ENCODE measurements at places on chromosomes 7 and 10. TPM values are rescaled to one million over a fixed set of nuclear protein-coding genes. Genes with fewer than 3 reads are reported as not detected.

DNA sequence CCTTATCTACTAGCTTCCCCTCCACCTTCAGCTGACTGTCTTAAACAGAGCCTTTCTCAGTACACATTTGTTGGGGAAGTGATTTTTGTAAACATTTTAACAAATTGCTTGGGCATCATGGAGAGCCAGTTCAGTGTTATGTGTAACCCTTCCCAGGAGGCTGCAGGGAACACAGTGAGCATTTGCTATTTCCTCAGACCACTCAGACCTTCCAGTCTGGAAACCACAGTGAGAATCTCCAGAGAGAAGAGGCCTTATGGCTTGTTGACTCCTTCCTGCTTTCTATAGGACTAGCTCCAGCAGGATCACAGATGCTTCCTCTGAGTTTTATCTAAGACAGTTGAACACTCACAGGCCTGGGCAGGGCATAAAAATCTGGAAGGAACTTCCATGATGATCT, 409.8 kb upstream of the NPVF start:
- no peak for DNase-seq

The NUTM2A gene
- 0.35 TPM for total RNA-seq

DNA sequence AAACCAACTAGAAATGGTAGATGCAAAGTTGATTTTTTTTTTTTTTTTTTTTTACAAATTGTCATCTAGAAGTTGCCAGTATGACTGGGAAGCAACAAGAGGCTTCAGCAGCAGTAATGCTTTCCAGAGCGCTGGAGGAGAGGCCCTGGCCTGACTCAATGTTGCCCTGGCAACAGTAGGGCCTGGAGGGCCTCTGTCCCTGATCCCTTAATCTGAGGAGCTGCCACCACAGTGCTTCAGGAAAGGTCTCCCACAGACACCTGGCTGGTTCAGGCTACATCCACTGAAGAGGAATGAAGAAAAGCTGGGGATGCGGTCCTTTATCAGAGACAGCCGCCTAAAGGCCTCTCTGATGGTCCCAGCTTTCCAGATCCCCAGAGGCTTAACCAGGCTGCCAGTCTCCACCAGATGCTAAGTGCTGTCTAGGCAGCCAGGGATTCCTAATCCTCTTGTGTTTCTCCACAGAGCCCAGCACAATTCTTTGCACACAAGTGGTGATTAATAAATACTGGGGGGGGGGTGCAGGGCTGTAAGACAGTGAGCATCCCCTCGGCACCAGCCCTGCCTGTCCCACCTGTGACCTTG, 33.7 kb downstream of the ZNF777 start:
- no peak for DNase-seq

The LRRN3 gene
- total RNA-seq: under 0.01 TPM

DNA sequence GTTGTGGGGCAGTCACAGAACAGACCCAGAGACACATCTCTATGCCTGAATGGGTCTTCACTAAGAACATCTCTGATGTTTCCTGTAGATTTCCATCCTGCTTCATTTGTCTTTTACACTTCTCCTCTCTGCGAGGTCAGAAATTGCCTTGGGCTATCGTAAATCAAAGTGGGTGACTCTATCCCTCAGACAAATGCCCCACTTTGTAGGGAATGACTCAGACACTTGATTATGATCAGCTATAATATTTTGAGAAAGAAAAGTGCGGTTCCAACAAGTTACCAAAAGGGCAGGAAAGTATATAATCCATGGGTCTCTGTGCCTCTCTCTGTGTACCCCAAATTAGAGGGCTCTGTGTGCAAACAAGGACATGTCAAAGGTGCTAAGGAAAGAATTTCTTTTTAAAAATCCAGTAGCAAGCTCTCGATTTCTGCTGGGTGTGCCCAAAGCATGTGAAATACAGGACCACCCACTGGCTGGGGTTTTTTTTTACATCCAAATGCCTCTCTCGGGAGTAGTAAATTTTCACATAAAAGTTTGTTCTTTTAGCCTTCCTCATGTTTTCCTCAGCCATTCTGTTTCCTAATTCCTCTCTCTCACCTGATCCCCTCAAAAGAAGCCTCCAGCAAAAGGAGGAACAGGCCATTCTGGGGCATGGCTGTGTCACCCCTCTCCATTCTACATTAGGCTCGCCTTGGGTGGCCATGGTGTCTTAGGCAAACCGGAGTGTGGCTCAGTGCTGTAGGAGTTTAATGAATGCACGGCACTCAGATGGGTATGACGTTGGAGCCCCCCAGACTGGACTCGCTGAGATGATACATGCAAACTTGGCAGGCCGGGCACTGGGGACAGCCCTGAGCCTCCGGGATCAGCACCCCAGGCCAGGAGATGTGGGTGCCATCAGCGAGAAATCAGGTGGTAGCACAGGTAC, 6.3 kb upstream of the OPN4 start:
- DNase-seq: peak; percentile 33

DNA sequence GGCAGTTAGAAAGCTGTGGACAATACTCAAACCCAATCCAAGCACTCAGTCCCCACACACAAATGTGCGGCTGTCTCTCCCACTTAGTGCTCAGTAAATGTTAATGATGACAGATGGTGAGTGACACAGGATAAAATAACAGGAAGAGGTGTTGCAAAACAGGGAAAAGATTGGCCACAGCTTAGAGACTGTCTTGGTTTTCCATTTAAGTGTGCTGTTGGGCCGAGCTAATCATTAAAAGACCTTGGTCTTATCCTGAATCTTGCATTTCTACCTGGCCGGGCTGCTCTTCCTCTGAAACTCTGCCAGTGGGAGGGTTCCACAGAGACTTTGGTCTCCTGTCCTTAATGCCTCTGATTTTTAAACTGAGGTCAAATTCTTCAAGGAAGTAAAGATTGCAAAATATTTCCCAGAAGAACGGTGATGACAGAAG, 113.1 kb upstream of the RNF32 start:
- peak; percentile 69 for DNase-seq

DNA sequence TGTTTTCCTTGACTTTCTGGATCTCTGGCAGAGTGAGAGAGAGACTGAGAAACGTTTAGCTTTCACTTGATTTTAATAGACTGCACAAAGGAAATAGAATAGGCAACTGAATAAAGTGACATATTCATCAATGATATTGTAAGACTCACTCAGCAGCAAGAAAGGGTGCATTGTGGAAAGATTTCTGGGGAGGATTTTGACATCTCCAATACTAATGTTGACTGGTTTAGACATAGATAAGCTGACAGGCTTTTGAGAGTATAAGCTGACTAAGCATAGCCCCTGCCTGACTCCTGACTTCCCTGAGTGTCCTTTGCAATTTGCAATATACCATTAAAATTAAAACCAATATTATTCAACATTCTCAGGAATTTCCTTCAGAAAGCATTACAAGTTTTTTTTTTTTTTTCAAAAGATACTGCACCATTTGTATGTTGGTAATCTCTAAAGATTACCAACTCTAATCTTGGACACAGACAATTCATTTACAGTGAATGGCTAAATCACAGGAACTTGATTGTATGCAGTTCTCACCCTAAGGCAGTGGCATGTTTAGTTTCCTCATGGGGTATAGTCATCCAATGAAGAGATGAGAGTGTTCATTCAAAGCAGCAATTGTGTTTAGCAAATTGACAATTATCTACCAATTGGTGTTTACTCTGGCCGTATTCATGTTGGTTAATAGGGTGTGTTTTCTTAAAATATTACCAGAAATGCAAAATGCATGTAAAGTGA, 325.6 kb downstream of the SORCS3 start:
- DNase-seq: no peak

GRCh38 chr7:8442814-8443304, 9.4 kb downstream of the NXPH1 start:
- no peak for DNase-seq

The PPP1R17 gene
- not detected for total RNA-seq

- peak; percentile 25 for DNase-seq
These were observed 14.9 kb downstream of the CCL26 start for GRCh38 chr7:75756991-75757676.

The HEPACAM2 gene
- 0.10 TPM for total RNA-seq

The RNF32 gene
- total RNA-seq: 1.3 TPM

The AKR1C4 gene
- total RNA-seq: not detected

DNA sequence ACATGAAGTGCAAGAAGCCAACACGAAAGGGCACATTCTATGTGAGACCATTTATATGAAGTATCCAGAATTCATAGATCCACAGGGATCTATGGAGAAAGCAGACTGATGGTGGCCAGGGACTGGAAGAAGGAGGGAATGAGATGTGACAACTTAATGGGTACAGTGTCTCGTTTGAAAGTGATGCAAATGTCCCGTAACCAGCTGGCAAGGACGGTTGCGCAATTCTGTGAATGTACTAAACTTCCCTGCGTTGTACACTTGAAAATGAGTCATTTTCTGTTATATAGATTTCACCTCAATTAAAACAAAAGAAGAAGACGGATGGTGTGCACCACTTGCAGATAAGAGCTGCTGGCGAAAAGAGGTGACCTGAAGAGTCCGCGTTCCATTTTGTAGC, 861.1 kb downstream of the TYW1 start:
- DNase-seq: no peak

- DNase-seq: peak; percentile 10
These were observed 178.6 kb upstream of the BET1 start for GRCh38 chr7:94182721-94183120.

DNA sequence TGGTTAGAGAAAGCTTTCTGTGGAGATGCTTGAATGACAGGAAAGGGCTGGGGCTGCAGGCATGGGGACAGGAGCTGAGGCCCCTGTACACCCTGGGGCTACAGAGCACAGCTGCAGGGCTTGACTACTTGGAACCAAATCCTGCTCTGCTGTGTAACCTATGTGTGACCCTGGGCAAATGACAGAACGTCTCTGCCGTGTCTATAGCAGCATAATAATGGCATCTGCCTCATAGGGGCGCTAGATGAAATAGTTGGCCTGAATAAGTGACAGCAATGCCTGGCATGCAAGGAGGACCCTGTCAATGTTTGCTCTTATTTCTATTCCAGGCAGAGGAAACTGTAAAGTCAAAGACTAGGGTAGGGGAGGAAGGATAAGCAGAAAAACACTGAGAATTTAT, 254.0 kb downstream of the USP6NL start:
- DNase-seq: no peak

DNA sequence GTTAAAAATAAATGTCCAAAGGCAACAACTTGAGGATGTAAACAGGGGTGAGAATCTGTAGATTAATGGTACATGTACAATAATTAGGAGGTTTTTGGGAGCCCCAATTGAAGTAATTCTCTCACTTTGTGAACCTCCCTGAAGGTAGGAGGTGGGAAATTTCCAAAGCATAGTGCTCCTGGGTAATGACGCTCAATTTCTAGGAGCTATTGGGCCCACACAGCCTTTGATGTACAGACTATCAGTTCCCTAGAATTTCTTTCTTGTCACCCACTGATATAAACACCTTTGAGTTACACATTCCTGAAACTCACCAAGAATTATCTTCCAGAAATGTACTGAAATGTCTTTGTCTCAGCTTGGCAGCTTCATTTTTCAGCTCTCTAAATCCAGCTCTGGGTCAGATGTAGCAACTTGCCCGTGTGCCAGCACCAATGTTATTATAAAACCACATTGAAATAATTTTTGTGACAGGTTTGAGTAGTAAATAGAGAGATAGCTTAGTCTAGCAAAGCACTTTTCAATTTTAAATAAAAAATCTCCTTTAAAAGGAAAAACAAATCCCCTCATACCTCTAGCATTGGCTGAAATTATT, 36.6 kb upstream of the GALNT17 start:
- DNase-seq: no peak

DNA sequence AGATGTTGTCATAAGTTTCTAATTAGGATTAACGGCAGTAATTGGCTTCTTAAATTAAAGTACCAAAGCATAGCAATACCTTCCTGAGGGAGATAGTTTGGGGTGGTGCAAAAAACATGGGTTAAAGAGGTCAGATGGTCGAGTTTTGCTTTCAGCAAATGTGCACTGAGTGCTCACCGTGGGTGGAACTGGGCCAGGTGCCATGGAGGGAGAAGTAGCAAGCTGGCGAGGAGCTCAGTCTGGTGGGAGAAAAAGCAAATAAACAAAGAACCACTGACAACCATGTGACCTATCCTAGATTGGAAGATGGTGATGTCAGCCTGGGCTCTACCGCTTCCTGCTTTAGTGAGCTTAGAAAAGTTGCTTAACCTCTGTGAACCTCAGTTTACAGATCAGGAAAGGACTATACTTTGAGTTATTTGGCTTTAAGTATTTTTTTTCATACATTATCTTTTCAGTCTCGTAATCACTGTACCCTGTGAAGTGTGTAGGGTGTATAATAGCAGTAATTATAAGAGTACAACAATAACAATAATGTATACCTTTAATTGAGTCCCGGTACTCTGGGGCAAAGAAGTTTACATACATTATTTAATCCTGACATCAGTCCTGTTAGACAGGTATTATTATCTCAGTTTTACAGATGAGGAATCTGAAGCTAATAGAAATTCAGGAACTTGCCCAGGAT, 69.0 kb upstream of the PDCD4 start:
- DNase-seq: peak; percentile 95

The ABCA13 gene
- total RNA-seq: 0.87 TPM

DNA sequence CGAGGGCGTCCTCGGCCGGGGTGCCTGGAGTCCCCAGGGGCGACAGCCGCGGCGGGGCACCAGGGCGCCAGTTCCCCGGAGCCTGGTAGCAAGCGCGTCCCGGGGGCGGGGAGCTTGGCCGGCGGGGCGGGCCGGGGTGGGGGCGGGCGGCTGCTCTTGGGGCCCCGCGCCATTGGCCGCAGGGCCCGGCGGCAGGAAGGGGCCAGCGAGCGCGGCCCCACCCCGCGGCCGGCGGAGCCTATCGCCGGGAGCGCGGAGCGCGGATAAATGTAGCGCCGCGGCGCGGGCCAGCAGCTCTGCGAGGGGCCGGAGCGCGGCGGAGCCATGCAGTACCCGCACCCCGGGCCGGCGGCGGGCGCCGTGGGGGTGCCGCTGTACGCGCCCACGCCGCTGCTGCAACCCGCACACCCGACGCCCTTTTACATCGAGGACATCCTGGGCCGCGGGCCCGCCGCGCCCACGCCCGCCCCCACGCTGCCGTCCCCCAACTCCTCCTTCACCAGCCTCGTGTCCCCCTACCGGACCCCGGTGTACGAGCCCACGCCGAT, at the start of gene HHEX:
Gene HHEX (plus strand): TSS at position 293 of the 548 bp plus-strand sequence. CDS start 32 bp downstream, at position 325.
- no peak for DNase-seq

The CYP3A7 gene
- not detected for total RNA-seq

The ZC3HAV1L gene
- total RNA-seq: 34.9 TPM

The TSPAN13 gene
- total RNA-seq: 89.1 TPM

DNA sequence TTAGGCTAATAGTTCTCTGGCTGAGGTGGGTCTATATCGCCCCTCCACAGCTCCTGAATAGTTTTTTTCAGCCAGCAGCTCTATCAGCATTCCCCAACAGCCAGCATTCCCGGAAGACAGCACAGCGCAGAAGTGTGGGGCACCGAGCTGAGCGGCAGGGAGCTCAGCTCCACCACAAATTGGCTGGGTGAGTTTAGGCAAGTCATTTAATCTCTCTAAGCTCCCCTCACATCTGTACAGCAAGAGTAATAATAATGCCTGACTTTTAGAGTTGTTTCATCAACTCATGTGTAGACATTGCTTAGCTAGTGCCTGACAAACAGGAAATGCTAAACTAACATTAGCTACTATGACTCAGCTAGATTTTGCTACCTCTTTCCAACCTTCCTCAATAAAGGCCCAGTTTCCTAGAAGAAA, 247.9 kb upstream of the PTN start:
- DNase-seq: peak; percentile 87

- DNase-seq: no peak
These were observed 141.1 kb downstream of the GRM3 start for GRCh38 chr7:86784765-86785164.

Measured in renal cortical epithelial cell (primary cell).